ENCODE measurements at places on chromosomes 12 and 14.

DNA sequence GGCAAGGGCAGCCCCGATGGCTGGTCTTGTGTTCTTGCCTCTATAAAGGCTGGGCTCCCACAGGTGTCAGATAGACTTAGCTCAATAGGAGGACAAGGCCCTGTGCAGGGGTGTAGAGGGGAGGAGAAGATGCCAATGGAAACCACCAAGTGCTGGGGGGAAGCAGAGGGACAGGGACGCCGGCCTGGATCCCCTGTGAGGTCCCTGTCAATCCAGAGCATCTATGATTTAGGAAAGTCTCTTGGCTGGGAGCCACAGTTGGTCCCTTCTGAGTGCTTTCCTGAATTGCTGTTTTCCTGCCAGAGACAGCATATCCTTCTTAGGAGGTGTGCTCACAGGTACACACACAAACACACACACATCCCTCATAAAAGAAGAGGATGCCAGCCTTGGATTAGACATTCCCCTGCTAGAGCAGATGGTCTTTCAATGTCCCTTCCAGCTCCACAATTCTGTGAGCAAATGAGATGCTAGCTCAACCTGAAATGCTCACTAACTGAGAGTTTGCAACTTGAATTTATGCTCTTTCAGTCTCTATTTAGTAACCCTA is 62.7 kb downstream of the TTC7B start:
- no peak for DNase-seq

DNA sequence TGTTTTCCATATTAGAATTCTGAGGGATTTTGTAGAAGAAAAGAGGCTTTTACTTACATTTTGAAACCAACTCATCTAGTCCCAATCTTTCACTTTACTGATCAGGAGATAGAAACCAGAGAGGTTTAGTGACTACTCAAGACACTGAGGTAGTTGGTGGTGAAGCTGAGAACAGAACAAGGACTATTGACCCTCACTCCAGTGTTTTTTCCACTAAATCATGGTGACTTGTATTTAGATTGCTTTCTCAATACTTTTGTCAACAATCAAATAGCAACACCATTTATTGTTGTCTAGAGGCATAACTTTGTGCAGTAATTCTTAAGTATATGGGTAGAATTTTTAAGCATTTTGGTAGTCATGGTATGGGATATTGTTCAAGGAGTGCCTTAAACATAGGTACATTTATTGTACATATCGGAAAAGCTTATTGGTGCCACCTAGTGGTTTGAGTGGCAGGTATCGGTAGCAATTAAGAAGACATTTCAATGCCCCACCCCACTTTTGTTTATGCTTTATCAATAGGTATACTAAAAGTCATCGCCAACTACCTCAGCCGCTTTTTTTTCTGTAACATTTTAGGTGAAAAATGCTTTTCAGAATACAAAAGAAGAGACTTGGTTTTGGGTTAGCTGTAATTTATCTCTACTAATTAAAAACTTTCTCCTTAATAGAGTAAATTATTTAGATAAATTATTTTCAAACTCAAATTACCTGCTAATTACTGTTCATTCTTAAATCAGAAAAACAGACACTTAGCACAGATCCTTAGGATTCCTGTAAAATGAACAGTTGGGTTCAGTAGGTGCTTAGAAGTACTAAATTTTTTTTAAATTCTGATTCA is 47.3 kb upstream of the PAWR start:
- DNase-seq = no peak

DNA sequence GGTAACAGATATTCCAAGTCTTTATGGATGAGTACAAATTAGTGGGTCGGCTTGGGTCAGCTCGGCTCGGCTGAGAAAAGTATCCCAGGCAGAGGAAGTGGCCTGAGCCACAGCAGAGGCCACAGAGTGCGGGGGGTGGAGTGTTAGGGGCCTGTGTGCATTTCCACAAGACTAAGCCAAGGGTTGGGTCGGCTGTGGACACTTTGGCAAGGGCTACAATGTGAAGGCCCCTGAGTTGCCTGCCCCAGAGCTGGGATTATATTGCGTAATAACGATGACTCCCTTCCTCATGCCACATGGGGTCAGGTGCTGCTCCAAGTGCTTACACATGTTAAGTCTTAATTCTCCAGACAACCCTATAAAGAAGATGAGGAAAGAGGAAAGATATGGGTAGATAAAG is 11.4 kb downstream of the EVL start:
- no peak for DNase-seq

DNA sequence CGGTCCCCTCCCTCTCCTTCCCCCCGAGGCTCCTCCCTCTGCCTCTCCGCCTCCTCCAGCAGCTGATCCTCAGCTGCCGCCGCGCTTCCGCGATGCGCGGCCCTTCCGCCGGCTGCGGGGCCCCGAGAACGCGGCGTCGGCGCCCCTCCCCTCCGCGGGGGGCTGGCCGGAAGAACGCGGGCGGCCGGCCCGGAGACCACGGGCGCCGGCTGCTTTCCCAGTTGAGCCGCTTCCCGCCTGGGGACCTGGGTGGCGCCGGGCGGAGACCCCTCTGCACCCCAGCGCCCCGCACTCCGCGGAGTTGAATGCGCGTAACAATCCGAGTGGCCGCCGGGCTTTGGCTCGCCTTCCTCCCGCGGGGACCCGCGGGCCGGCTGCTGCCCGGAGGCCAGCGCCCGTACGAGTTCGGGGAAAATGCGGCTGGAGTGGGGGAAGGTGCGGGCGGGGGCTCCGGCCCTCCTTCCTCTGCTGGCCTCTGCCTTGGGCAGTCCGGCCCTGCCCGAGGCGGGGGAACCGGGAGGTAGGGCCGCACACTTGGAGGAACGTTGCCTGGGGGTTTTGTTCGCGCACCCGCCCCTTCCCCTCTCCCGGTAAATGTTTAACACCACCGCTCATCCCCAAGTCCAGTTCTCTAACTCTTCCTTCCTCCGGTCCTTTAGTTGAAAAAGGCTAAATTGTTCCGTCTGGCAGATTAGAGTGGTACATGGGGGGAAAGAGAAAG is 393 bp upstream of the DCAF5 start:
- DNase-seq = no peak

- no peak for DNase-seq
Measured at GRCh38 chr12:10101042-10101579, 2.3 kb upstream of the CLEC1A start.

DNA sequence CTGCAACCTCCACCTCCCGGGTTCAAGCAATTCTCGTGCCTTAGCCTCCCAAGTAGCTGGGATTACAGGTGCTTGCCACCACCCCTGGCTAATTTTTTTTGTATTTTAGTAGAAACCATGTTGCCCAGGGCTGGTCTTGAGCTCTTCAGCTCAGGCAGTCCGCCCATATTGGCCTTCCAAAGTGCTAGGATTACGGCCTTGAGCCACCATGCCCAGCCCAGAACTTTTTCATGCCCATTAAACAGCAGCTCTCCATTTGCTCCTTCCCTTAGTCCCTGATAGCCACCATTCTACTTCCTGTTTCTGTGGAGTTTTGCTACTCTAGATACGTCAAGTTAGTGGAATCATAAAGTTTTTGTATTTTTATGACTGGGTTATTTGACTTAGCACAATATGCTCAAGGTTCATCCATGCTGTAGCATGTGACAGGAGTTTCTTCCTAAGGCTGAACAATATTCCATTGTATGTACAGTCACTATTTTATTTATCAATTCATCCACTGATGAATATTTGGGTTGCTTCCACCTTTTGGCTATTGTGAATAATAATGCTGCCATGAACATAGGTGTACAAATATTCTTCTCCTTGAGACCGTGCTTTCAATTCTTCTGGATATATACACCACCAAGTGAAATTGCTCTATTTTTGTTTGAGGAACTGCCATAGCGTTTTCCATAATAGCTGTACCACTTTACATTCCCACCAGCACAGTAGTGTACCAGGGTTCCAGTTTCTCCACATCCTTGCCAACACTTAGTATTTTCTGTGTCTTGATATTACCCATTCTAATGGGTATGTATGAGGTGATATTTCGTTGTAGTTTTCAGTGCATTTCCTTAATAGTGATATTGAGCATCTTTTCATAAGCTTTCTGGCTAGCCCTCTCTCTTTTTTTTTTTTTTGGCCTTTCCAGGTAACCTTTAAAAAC is 15.0 kb downstream of the ATF1 start:
- DNase-seq = no peak

DNA sequence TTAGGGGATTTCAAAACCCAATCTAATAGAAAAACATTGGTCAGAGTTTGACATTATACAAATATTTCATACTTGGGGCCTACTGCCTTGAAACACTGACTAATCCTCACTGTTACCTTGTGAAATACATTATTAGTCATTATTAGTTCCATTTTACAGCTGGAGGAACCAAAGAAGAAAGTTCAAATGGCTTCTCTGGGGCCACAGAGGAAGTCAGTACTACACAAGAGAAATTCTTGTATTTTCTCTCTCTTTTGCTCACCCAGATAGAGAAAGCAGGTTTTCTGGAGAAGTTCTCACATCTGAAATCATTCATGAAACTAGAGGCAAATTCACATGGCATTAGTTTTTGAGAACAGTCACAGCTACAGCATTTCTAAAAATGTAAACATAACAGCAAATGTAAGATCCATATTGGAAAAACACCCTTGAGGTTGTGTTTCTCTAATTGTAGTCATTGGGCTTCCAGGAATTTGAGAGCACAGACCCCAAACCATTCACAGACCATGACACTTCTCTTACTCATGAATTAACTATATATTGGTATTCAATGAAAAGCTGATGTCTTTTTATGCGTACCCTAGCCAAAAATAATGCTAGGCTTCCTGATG is 83.0 kb downstream of the LLPH start:
- DNase-seq = no peak

GRCh38 chr12:30926243-30927221 is at the start of gene TSPAN11:
Gene TSPAN11 (plus strand): TSS chr12:30926748. CDS start chr12:30953992, 27,244 bp downstream.
- no peak for DNase-seq

DNA sequence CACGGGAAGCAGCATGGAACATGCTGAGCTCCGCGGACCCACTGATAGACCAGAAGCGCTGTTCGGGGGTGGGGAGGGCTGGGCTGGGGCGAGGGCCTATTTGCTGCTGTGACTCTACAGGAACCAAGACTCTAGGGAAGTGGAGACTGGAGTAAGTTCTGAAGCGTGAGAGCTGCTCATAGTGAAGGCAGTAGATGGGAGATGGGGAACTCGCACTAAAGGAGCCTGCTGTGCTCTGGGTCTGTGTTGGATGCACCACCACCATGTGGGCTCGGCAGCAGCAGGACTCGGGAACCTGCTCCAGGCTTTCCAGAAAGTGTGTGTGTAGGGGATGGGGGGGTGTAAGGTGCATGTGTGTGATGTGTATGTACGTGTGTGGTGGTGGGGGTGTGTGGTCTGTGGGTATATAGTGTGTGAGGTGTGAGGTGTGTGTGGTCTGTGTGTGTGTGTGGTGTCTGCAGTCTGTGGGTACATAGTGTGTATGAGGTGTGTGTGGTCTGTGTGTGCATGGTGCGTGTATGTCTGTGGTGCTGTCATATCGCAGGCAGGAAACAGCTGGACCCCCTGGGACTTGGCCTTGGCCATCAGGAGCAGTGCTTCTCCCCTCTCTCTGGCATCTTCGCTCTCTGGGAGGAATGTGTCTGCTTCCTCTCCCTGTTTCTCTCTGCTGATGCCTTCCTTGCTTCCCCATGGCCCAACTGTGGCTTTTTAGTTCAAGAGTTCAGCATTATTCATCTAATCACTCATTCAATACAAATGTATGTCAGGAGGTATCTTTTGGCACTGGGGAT is 378.9 kb downstream of the FUT8 start:
- DNase-seq = no peak

GRCh38 chr12:505221-505620 is 45.5 kb downstream of the B4GALNT3 start:
- no peak for DNase-seq

GRCh38 chr12:52371716-52372115 is 4.4 kb upstream of the KRT85 start:
- DNase-seq = no peak

DNA sequence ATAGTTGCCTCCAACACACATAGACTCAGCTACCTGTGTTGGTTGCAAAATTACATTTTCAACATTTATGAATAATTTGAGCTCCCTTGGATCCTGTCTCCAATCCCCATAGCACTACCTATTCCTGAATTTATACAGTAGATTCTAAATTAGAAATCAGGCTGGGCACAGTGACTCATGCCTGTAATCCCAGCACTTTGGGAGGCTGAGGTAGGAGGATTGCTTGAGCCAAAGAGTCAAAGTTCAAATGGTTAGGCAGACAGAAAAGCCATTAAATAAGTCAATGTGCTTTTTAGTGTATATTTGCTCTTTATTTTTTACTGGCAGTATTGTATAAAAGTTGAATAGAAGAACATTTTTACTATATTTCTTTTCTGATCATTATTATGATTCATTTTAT is 24.9 kb upstream of the C2CD5 start:
- DNase-seq = no peak

- no peak for DNase-seq
Measured at GRCh38 chr14:64235652-64236640, 58.2 kb downstream of the ESR2 start.

- no peak for DNase-seq
Measured at GRCh38 chr12:49548822-49549648, 10.2 kb downstream of the KCNH3 start.

GRCh38 chr12:89507015-89507824 is 17.4 kb downstream of the GALNT4 start:
- DNase-seq = no peak

DNA sequence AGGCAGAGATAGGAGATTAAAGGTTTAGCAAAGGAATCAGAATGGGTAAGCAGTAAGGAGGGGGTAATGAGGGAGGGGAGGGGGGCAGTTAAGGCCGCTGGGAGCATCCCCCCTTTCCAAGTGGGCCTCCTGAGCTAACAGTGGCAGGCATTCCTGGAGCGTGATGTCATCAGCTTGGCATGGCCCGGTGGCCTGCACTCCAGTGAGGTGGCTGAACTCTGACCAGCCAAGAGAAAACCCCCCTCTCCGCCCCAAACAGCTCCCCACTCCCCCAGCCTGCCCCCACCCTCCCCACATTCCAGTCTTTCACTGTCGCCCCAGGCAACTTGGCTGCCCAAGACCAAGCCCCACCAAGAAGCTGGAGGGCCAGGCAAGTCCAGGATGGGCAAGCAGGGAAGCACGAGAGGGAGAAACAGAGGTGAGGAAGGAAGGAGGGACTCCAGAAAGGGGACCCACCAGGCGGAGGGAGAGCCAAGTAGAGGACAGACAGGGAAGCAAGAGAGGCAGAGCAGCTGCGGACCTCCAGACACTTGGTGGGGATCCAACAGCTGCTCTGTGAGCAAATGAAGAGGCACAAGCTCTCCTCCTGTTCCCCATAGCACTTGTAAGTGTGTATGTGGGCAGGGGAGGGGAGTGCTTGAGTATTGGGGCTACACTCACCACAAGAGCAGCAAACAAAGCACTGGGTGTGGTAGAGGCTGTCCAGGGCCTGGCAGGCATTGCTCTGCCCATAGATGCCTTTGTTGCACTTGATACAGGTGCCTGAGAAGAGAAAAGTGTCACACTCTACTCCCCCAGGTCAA is 4.5 kb downstream of the AJUBA start:
- no peak for DNase-seq

DNA sequence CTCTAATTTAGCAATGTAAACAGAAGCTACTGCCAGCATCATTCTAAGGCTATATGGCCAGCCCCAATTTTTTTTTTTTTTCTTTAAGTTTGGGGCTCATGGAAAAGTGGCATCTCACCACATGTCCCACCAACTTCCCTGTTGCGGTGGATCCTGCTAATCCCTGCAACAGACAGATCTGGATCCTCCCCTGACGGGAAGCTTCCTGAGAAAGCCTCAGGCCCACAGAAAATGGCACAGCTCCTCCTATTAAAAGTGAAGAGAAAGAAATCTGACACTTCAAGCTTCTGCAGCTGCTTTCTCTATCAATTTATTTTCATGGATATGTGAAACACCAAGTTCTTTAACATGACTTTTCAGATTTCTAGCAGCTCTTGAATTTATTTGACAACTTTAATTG is 433.8 kb upstream of the DCN start:
- DNase-seq = no peak
